ENCODE measurements at places on chromosomes 7 and 10.

GRCh38 chr7:70259502-70259901, 661.2 kb downstream of the AUTS2 start:
- peak; percentile 45 for DNase-seq

DNA sequence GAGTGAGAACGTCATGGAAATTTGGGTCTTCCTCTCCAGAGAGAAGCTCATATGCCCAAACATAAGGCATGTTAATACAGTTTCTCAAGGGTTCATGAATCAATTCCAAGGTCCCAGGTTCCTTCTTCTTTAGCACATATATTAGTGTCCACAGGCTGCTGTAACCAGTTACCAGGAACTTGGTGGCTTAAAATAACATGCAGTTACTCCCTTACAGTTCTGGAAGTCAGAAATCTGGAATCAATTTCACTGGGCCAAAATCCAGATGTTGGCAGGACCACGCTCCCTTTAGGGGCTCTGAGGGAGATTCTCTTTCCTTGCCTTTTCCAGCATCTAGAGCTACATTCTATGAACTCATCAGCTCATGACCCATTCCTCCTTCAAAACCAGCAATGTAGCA, 64.8 kb downstream of the MRC1 start:
- DNase-seq: no peak

DNA sequence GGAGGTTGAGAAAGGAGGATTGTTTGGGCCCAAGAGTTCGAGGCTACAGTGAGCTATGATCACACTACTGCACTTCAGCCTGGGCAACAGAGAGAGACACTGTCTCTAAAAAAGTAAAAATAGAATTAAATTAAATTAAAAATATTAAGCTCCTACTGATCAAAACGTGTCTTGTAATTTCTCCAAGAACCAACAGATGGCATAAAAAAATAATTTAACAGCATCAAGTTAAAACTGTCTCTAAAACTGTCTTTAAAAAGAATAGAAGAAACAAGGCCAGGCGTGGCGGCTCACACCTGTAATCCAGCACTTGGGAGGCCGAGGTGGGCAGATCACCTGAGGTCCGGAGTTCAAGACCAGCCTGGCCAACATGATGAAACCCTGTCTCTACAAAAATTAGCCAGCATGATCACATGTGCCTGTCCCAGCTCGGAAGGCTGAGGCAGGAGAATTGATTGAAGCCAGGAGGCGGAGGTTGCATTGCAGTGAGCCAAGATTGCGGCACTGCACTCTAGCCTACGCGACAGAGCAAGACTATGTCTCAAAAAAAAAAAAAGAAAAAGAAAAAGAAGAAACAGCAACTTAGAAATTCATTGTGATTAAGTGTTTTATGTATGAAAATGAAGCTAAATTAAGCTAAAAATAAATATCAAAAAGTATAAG, 24.5 kb downstream of the MTPAP start:
- DNase-seq: no peak

DNA sequence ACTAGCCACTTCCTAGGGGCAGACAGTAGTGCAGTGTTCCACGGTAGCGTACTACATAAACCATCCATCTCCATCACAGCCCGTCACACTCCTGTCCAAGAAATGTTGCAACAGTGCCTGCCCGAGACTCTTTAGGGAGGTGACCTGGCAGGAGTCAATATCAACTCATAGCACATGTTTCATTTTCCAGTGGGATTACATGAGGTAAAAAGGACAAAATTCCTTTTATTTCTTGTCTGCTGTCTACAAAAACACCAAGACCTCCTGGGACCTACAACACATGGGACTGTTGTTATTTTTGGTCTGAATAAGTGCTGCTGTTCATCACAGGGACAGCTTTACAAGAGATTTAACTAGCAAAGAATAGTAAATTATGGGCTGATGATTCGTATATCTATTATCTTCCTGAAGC, 99.9 kb downstream of the MPP7 start:
- peak; percentile 72 for DNase-seq

DNA sequence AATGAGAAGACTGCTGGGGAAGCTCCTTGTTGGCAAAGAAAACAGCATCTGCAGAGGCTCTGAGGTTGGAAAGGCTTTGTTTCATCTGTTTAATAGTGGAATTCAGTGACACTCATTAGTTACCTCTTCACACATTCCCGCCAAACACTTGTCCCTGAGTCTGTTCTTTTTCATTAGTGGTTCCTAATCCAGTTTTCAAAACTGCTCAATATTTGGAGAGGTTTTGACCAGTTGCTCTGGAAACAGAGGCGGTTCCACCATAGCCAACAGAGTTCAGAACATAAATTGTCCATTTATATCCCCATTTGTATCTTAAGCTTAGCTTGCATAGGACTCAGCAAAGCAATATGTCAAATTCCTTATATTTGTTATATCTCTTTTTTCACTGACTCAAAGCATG, 754.6 kb downstream of the AUTS2 start:
- no peak for DNase-seq

DNA sequence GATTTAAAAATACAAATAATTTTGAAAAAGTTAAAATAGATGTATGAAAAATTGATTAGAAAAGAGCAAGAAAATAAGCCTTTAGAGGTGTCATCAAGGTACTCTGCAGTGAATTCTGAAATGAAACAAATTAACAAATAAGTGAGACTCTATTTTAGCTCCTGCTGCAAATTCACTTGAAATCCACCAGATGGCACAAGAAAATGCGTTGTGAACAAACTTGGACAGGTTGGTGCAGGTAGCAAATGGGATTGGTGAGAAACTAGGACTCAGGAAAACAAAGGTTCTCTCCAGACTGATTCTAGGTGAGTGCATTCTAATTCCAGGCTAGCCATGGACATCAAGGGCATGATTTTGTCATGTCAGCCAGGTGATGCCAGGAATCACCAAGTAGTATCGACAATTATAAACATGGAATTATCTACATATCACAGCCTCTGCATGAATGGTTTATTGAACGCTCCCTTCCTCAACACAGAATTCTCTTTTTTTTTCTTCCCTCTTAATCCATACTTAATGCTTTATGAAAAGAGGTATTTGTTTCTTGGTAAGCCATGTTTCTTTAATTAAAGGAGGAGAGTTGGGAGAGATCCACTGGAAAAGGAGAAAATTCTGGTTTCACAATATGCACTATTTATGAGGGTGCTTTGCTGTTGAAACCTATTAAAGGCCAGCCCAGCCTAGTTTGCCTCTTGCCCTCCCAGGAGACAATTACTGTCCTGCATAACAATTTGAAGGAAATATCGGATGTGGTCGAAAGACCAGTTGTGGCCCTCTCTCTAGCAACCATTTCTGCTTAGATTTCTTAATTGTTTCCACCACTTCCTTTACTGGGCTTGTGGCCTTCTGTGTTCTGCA, 118.1 kb downstream of the ZNF365 start:
- DNase-seq: peak; percentile 60

- no peak for DNase-seq
Measured at GRCh38 chr7:150940431-150941102, 37.6 kb downstream of the KCNH2 start.

GRCh38 chr10:43756341-43756740, 107.7 kb upstream of the ZNF32 start:
- no peak for DNase-seq

DNA sequence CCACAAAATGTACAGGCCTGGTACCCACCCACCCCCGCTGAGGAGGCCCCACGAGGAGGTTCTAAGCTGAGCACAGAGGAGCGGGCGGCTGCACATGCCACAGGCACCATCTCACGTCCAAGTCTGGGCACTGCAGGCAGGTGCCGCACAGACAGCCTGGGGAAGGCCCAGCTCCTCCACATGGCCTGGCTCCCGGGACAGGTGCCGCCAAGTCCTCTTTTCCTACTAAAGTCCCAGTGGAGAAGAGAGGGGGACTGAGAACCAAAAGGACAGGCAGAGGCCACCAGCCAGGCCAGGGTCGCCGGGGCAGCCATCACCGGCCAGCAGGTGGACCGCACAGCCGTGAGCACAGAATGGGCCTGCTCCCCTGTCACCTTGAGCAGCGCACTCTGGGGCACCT, 91.1 kb downstream of the MAD1L1 start:
- DNase-seq: no peak

DNA sequence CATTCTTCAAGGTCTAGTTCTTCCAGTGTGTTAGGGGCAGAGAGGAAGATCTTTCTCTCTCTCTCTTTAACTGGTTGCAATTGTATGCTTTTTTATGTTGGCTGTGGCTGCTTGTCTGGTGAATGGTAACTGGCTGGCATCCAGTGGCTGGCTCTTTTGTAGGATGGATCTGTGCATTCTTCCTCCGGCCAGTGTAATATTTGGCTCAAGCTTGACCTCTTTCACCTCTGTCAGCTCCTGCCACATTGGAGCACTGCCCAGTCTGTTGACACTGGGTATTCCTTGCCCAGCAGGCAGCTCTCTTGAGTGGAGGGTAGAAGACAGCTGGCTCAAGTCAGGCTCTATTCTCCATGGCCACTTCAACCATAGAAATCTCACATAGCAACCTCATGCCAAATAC, 528.3 kb downstream of the PHTF2 start:
- no peak for DNase-seq

DNA sequence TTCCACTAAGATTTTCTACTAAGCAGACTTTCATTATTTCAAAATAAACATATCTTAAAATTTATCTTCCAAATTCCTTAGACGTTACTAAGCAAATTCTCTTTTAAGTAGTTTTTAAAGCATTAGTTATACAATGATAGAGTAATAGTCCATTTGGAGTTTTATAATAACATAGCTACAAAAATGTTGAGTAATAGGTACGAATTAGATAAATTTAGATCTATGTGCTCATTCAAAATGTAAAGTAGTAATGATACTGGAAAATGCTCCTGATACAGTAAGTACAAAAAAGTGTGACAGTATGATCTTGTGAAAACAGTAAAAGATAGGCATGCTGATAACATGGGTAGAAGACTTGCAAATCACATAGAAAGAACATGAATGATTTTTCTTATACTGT, 4.5 kb downstream of the DMTF1 start:
- DNase-seq: peak; percentile 10

DNA sequence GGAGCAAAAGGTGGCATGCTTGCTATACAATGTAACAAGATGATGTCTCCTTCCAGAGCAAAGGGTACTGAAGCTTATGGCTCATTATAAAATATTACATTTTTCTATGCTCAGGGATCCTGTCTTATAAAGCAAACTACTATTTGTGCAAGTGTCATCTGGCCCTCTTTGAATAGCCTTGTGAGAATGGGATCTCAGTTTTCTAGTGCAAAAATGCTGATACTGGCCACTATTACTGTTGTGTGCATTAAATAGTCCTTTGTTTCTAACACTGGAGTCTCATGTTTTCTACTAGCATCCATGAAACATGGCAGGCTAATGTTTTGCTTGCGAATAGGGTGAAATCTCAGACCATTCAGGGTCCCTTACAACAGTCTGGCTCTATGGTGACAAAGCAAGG, 823.0 kb downstream of the REEP3 start:
- DNase-seq: no peak

GRCh38 chr7:100867040-100867775, at the start of gene TRIP6:
TSS of gene TRIP6 (plus strand) at chr7:100867387. CDS start at chr7:100867498, 111 bp downstream.
- peak; percentile 83 for DNase-seq

DNA sequence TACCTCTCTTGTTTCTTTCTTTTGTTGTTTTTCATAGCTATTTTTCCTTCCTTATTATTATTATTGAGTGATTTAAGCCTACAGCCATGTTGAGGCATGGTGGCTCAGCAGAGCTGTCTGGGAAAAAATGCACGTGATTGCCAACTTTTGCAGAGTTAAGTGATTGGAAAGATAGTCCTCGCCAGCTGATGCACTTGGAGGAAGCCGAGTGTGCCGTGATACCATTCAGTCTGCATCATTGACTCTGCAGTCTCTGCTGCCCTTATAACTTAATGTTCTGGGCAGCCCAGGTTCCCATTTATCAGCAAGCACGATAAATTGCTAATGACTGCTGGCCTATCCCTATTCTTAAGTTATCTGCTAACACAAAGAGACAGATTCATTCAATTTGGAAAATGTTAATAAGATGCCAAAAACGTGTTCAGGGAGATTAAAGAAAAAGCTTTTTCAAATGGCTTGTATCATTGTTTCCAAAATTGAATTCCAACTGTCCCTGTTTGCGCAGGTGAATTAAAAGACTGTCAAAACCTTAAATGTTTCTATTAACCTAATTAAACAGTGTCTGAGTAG, 232.9 kb upstream of the NPY start:
- no peak for DNase-seq

- no peak for DNase-seq
Measured at GRCh38 chr10:110020265-110020664, 12.5 kb downstream of the ADD3 start.

GRCh38 chr7:81064426-81064825, 145.6 kb upstream of the SEMA3C start:
- DNase-seq: no peak
